ENCODE measurements at places on chromosomes 3 and 15.

DNA sequence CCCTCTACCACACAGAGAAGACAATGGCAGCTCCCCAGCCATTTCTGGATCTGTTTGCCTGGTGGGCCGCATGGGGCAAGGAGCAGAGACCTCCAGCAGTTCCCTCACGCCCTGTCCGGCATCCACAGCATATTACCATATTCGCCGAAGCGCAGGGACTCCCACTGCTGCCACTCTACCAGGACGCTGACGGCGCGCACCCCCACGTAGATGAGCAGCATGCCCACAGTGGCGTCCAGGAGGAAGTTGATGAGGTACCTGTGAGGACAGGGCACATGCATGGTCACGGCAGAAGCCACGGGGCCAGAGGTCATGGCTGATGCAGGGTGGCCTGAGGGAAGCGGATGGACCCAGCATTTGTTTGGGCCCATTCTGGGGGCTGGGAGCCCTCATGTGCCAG, 14.8 kb upstream of the MUSTN1 start:
- no peak for DNase-seq

DNA sequence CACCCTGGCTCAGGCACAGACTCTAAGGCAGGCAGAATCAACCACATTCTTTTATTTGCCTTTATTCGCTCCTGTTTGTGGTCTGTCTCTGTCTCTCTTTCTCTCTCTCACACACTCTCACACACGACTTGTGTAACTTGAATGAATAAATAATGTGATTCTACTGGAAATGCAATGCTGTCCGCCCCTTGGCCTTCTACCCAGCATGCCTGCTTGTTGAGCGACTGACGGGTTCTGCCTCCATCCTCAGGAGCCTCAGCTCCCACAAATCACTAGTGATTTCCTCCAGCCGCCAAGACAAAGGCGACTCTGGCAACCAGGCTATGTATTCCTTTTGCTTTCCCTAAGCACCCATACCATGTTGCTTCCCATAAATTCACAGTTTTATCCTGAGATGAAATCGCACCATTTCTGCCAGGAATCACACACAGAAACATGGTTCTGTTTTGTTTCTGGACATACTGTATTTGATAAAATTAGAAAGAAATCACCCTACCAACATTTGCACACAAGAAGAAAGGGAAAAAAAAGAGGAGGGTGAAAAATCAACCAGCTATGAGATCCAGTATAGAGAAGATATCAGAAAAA, 460.8 kb downstream of the MAGI1 start:
- no peak for DNase-seq

GRCh38 chr15:92393071-92393979, at the start of gene ST8SIA2:
Gene ST8SIA2, plus strand, starts transcription at chr15:92393881. Its CDS starts 184 bp downstream, at chr15:92394065.
- no peak for DNase-seq

DNA sequence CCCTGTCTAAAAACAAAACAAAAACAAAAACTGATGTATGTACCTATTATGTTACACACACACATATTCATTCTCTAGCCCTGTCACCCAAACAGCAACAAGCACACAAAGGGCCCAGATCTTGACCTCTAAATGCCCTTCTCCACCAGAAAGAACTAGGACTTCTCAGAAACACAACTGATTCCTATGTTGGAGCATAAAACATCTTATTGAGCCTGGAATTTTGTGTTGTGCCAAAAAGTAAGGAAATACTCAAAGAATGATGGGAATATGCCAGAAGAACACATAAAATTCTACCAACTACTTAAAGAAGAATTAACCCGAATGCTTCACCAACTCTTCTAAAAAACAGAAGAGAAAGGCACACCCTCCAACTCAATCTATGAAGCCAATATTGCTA, 66.7 kb upstream of the OCA2 start:
- DNase-seq, result no peak

GRCh38 chr3:188956839-188957489, 214.8 kb upstream of the TPRG1 start:
- DNase-seq, result no peak

GRCh38 chr3:150739877-150740645, 22.9 kb downstream of the SIAH2 start:
- DNase-seq, result no peak

DNA sequence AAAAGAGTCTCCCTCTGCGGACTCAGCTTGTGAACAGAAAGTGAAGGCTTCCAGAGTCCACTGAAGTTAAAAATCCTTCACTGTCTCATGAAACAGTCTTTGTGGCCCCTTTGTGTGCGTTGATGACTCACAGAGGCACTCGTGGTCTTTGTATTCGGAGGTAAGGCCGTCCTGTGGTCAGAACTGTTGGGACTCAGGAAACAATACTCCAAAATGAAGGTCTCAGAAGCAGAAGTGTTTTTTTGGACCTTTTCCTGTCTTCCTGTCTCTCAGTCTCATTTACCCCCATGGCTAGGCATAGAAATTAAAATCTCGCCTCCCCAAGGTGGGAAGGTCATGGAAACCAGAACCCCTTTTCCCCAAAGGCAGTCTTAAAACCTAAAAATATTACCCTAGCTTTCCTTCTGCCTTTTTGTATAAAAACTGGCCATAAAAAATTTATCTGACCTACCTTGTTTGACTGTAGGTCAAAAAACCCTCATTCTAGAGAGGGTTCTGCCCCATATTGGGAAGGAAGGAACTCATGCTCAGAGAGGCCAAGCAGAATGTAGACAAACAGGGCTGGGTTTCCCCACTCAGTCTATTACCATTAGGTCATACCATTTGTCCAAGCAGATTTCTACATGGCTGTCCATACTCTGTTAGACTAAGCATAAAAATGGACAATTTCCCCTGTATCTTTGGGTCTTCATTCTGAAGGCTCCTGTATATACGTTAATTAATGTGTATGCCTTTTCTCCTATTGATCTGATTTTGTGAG, 19.1 kb upstream of the EPB42 start:
- no peak for DNase-seq

- no peak for DNase-seq
Measured at GRCh38 chr15:92903631-92903965, 3.5 kb downstream of the CHD2 start.

DNA sequence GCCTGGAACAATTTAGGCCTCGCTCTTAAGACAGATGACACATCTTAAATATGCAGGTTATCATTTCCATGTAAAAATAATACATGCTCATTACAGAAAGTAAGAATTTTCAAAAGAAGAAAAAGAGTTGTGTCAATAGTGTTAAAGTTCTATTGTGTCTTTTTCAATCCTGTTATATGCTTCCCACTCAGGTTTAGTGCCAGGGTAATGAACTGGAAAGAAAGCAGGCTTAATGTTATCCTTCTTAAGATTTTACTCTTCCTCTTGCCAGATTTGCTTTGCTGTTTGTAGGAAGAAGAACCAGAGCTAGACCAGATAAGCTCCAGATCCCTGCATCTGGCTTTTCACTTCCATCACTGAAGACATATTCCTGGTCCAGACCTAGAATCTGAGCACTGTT, 128.6 kb downstream of the TPRG1 start:
- DNase-seq, result no peak

GRCh38 chr3:107496855-107497254, 25.9 kb upstream of the BBX start:
- no peak for DNase-seq

DNA sequence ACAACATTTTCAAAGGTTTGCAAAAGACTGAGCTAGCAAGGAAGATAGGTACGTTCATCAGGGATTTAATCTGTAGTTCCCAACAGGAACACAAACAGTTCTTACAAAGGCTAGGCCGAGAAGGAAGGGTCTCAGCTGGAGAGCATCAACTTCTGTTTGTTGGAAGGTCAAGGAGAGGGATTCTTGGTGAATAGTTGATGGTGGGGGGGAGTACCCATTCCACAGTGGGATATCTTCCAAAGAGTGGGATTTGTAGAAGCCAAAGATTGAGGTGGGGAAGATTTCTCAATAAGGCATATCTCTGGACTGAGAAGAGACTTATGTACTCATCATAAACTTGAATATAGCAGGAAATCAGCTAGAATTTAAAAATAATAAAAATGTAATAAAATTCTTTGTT, 231.8 kb downstream of the CHST2 start:
- no peak for DNase-seq

- no peak for DNase-seq
Measured at GRCh38 chr15:25811481-25811906, 51.6 kb downstream of the ATP10A start.

- DNase-seq, result no peak
Measured at GRCh38 chr3:71464613-71465012, 118.9 kb downstream of the FOXP1 start.

DNA sequence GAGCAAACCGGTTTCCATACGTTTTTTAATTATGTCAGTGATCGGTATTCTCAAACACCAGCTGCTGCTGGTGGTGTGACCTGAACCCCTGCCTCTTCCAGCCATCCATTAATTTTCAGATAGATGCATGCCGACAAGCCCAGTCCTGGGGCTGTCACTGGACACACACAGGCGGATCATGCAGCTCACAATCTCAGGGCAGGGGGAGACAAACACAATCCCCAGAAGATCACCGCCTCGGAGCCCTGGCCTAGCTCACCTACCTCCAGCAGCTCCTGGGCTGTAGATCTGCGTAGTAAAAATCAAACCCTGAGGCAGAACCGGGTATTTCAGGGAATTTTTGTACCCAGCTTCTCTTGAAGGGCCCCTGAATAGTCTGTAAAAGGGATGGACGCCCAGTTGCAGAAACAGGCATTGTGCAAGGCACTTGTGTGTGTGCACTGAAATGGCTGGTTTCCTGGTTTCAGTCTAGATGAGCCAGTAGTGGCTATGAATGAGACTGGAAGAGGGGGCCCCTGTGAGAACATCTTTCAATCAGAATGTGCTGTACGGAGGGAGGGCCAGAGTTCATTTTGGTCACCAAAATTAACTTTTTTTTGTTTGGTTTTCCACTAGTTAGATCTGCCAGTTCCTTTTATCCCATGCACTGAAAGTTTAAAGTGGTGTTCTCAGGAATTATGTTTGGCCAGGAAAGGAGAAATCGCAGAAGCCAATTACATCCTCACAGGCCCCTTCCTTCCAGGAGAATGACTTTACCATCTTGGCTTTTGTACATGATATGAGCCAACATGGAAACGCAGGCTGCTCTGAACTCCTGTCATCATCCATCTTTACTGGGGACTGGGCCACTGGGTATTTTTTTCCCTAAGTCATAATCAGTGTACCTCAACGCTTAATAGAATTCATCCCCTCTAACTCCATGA, 55.0 kb upstream of the RPL32 start:
- no peak for DNase-seq

- DNase-seq, result no peak
Measured at GRCh38 chr3:197017003-197017402, 12.6 kb downstream of the MELTF start.

- DNase-seq, result no peak
Measured at GRCh38 chr3:161644891-161645635, 148.5 kb downstream of the OTOL1 start.

- no peak for DNase-seq
Measured at GRCh38 chr3:197989651-197990050, 29.6 kb downstream of the LMLN start.

DNA sequence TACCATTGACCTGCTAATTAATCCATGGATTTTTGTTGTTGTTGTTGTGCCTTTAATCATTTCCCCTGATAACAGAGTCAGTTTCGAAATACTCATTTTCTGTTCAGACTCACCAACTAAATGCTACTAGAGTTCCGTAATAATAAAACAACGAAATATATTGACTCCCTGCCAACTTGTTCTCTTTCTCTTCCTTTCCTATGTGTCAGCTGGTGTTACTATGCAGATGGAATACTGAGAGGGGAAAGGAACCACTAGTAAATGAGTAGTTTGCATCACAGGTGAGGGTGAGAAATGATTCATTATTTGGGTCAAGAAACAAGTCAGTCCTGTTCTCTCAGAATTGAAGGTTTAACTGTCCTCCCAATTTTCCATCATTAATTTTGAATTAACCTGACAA, 1027.3 kb downstream of the TUSC7 start:
- DNase-seq, result no peak

DNA sequence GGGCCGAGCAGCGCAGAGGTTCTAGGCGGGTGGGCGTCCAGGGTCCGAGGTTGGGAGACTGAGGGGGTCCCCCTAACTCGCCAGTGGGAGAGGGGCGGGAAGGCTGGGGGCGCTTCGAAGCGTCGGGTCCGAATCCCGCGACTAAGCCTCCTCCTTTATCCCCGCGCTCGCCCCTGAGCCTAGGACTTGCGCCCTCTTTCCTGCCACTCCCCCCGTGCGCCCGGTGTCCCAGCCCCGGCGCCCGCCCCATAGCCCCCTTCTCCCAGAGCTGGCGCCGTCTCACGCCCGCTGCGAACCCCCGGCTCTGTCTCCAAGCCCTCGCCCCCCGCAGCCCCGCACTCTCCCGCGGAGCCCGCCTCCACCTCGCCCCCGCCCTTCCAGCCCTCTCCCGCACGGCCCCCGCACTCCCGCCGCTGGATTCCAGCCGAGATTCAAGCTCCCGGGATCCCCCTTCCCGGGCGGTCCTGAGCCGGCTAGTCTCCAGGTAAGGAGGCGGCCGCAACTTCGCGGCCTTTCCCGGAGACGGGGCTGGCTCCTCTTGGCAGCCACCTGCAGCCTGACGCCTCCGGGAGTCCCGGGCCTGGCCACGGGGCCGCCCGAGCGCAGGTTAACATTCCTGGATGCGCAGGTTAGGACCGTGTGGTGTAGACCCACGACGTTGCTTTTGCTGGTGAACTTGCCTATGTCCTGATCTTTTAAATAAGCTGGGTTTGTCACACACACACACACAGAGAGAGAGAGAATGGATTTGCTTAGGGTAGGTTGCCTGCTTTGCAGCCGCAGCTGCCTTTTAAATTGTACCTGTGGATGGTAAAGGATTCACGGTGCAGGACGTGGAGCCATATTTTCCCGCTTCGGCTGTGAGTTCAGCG, 563 bp downstream of the PXYLP1 start:
- peak; percentile 45 for DNase-seq

- DNase-seq, result no peak
Measured at GRCh38 chr3:55939287-55939686, 452.2 kb upstream of the WNT5A start.

Measured in activated CD4-positive, CD25-positive, alpha-beta regulatory T cell treated with anti-CD3 and anti-CD28 coated beads, Interleukin-2, amount 50 U/mL, for 72 hours (primary cell).